Pulmonary artery endothelial cell (primary cell): ENCODE measurements at places on chromosomes 3 and 15. TPM values are rescaled to one million over a fixed set of nuclear protein-coding genes. Genes with fewer than 3 reads are reported as not detected.

GRCh38 chr3:115715241-115715745 is 92.0 kb downstream of the GAP43 start:
- DNase-seq = no peak

DNA sequence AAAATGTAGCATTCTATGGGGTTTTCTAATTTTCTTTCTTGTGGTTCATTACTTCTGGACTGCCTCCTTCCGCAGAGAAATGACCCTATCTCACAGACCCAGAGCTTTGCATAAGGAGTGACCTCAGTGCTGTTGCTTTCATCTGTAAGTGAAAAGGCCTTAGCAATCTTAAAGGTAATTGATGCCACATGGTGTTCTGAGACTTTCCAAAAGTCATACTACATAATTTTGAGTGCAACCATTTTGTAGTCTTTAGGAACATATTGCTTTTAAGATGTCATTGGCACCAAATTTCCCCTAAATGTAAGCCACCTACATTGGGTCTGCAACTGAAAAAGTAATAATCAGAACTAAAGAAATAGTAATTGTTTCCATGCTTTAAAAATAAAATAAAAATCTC is 9.2 kb upstream of the HHLA2 start:
- no peak for DNase-seq

GRCh38 chr3:152243721-152244516 is 24.8 kb upstream of the MBNL1 start:
- DNase-seq = no peak

DNA sequence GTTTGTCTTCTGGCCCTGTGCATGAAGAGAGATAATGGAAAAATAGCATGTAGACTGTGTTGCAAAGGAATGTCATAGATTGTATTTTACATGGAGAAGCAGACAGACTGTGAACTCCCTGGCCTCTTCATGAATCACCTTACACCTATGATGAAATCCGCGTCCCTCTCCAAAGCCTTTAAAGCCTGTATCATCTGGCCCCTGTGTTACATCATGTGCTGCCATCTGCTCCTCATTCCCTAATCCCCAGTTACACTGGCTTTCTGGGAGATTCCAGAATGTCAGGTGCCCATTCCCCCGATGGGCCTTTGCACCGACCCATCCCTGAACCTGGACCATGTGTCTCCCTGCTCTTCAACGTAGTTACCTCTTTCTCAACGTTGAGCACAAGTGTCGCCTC is 190.8 kb downstream of the ADAMTSL3 start:
- DNase-seq = no peak

DNA sequence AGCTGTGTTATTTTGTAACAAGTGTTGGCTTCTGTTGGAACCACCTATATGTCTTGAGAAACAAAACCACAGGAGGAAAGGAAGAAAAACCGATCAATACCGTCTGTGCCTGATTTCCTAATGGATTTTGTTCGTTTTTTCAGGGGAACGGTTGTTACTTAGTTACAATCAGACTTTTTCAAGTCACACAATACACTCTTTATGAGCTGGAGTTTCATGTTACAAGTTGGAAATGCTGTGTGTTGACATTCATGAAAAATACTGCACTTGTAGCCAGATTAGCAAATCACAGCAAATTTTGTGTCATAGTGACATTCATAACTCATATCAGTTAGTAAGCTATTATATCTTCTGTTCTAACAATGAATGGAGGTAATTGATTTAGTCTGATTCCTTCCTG is 78.9 kb downstream of the SLTM start:
- no peak for DNase-seq

- DNase-seq = no peak
Measured at GRCh38 chr3:148187296-148187695, 510.4 kb upstream of the AGTR1 start.

DNA sequence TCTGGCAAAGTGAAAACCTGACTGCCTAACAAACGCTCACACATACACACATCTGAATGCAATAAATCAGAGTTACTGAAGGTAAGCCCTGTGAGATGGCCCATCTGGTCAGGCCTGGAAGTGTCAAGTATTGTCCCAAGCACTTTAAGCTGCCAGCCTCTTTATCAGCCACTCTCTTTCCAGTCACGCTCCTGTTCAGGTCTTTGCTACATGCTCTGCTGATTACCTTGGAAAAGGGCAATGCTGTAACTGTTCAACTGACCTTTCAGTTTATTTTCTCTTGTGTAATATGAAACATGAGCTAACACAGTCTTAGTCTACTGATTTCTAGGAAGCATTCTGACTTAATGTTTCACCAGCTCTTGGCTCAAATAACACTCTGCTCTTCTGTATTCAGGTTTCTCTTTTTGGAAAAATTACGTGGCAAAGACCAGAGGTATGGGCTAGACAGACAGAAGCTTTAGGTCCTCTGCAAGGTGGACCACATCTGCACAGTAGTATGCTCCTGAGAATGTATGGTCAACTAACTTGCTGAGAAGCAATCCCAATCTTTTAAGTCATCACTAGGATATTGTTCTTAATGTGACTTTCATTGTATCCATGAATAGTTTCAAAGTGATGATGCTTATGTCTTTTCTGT is 44.5 kb downstream of the GBE1 start:
- DNase-seq = no peak

DNA sequence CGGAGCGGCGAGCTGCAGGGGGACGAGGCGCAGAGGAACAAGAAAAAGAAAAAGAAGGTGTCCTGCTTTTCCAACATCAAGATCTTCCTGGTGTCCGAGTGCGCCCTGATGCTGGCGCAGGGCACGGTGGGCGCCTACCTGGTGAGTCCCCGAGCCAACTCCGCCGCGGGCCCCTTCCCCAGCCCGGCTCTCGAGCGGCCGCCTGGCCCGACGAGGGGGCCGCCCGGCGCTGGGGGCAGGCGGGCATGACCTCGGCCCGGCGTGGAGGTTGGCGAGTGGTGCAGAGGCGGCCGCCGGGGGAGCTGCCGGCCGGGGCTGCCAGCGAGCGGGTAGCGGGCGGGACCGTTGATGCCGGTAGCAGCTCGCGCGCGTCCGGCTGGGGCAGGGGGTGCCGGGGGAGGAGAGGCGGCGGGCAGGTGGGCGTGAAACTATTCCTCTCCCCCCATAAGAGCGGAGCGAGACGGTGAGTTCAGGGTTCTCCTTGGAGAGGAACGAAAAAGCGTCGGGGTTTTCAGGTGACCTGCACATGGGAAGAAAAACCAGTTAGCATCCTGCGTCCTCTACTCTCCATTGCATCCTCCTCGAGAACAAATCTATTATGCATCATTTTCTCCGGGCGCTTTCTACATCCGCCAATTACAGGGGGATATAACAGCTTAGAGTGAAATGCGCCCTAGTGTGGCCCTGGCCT is 585 bp downstream of the SLCO3A1 start:
- DNase-seq = no peak

GRCh38 chr15:52448011-52448890 is 80.4 kb downstream of the MYO5A start:
- DNase-seq = no peak

DNA sequence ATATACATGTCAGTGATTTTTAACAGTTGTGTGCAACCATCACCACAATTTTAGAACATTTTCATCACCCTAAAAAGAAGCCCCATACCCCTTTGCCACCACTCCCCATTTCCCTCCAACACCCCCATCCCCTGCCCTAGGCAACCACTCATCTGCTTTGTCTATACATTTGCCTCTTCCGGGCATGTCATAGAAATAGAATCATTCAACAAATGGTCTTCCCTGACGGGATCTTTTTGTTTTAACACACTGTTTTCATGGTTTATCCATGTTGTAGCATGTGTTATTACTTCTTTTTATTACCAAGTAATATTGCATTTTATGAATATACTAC is 4.0 kb downstream of the VILL start:
- no peak for DNase-seq

- no peak for DNase-seq
Measured at GRCh38 chr3:12994357-12994606, 78.9 kb downstream of the IQSEC1 start.

DNA sequence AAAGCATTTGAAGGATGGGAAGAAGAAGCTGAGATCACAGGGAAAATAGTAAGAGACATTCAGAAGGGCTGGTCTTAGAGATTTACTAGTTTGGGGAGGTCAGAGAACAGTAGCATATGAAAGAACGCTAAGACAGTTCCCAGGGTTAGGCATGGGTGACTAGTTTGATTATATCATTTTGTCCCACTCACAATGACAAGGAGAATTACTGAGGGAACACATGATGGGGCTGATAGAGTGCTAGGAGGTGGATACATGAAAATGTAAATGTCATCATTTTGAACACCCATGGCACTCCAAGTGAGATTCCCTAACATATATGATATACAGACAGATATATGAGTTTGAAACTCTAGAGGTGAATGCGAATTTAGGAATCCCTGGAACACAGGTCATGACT is 9.3 kb upstream of the TARS3 start:
- no peak for DNase-seq

- no peak for DNase-seq
Measured at GRCh38 chr3:4999531-5000184, 20.4 kb downstream of the BHLHE40 start.

- DNase-seq = peak; percentile 29
Measured at GRCh38 chr3:65408531-65409175, 630.1 kb downstream of the MAGI1 start.

- DNase-seq = no peak
Measured at GRCh38 chr15:69593488-69593887, 140.9 kb downstream of the RPLP1 start.

GRCh38 chr15:58710701-58711100 is 38.8 kb downstream of the ADAM10 start:
- no peak for DNase-seq

DNA sequence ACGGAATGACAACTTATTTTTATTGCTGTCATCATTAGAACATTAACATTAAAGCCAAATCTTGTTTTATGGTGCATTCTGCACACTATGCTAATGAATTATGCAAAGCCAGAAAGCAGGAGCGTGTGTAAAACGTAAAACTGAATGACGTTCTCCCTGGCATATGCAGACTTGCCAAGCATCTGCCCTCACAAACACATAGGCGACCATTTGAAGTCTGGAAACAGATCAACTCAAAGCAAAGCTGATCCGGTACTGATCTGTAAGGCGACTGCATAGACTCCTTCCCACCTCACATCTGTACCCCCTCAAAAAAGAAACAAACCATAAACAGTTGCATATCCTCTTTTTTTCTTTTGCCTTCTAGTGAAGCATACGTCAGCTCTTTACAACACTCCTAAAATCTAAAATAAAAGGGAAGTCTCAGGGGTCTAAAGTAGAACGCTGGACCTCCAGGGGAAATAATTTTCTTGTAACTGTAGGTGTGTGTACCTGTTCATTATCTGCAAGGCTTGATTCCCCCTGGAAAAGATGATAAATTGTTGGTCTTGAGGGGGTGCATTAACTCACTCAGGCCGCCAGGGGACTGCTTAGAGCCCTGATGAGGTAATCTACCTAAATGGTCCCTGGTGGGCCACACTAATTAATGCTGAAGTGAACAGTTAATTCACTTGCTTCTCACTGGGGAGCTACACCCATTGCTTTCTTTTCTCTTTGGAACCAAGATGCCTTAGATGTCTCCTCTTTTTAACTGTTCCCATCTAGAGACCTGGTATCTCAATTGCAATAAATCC is 231.4 kb downstream of the CDIN1 start:
- DNase-seq = no peak

DNA sequence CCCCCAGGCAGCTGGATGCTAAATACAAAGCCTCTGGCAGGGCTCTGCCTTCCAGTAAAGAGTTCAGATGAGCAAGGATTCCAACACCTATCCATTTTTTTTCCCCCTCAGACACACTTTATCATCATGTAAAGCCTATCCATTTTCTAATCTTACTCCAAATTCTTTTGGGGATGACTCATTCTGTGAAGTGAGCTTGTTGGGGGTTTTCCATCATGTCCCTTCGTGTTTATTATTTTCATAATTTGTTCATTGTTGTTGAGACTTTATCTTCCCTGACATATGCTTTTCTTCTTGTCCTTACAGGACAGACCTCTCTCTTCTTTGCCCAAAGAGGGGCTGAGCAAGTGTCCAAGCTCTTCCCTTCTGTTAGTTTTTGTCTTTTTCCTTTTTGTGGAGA is 34.7 kb upstream of the SH3BP5 start:
- DNase-seq = no peak

ZPLD1 gene
- 0.04 and 0.07 TPM in 2 replicates for total RNA-seq

NAALADL2 gene
- total RNA-seq = 1.8 and 3.4 TPM in 2 replicates

SH2D7 gene
- total RNA-seq = not detected in 2 replicates

FBXO45 gene
- total RNA-seq = 14.4 and 22.7 TPM in 2 replicates

HCN4 gene
- total RNA-seq = not detected in 2 replicates

SLCO3A1 gene
- 1.9 and 2.3 TPM in 2 replicates for total RNA-seq

GCNT3 gene
- 0.14 TPM in 1 of 2 replicates, not detected in the other for total RNA-seq
